ENCODE measurements at places on chromosomes 12 and 14. TPM values are rescaled to one million over a fixed set of nuclear protein-coding genes. Genes with fewer than 3 reads are reported as not detected.

Gene RTL1
- not detected for total RNA-seq

DNA sequence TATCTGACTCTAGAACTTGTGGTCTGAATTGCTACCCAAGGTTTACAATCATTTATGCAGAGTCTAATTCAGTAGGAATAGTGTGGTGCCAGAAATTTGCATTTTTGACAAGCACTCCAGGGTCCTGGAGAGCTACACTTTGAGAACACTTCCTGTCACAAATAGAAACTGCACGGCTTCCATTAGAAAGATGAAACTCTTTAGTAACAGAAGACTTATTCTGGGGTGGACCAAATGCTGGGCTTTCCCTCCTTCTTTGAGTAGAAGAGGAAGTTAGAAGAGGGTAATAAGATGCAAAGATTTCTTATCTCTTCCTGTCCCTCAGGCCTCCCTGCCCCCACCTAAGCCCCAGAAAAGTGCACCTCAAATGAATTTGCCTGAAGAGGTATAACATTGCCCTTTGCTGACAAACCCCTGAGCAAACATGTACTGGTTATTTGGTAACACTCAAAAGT is 28.4 kb downstream of the DGLUCY start:
- peaks cover 17% of the 10 kb centered on the region for H3K4me1 ChIP-seq
- H3K27ac ChIP-seq: no peak overlapping the region
- no peak for DNase-seq
- no peak overlapping the region for H3K4me3 ChIP-seq
- no peaks in the 10 kb centered on the region for H3K27me3 ChIP-seq
- peaks cover 4% of the 10 kb centered on the region for H3K36me3 ChIP-seq

GRCh38 chr14:88255798-88256197 is 67.3 kb downstream of the KCNK10 start:
- no peak for DNase-seq
- H3K4me3 ChIP-seq: no peak overlapping the region
- no peaks in the 10 kb centered on the region for H3K4me1 ChIP-seq
- H3K27me3 ChIP-seq: no peaks in the 10 kb centered on the region
- no peak overlapping the region for H3K27ac ChIP-seq
- no peaks in the 10 kb centered on the region for H3K36me3 ChIP-seq

- no peaks in the 10 kb centered on the region for H3K4me1 ChIP-seq
- no peaks in the 10 kb centered on the region for H3K36me3 ChIP-seq
- no peak overlapping the region for H3K27ac ChIP-seq
- no peaks in the 10 kb centered on the region for H3K27me3 ChIP-seq
- DNase-seq: no peak
Measured at GRCh38 chr12:127383281-127383680, 883.7 kb upstream of the TMEM132C start.

DNA sequence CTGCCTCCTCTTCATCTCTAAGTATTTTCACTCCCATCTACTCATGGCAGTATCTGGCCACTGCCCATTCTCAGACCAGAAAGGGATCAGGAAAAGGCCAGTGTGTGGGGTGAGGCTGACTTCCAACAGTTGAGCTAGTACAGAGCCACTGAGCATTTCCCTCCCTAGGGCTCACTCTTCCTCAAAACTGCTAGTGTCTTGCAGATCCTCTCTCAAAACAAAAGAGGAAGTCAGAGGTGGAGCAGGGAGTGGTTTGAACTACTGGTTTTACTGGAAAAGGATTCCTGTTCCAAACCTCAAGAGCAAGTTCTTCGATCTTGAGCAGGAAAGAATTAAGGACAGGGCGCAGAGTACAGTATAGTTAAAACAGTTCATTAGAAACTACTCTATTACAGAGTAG is 11.7 kb upstream of the RNASE10 start:
- H3K36me3 ChIP-seq: no peaks in the 10 kb centered on the region
- H3K27me3 ChIP-seq: no peaks in the 10 kb centered on the region
- peaks cover 7% of the 10 kb centered on the region for H3K4me1 ChIP-seq
- DNase-seq: no peak
- H3K27ac ChIP-seq: no peak overlapping the region

- DNase-seq: no peak
- H3K4me3 ChIP-seq: no peak overlapping the region
- no peak overlapping the region for H3K27ac ChIP-seq
Measured at GRCh38 chr12:127690161-127690560, 576.8 kb upstream of the TMEM132C start.
